ENCODE measurements at places on chromosomes 5 and 9.

DNA sequence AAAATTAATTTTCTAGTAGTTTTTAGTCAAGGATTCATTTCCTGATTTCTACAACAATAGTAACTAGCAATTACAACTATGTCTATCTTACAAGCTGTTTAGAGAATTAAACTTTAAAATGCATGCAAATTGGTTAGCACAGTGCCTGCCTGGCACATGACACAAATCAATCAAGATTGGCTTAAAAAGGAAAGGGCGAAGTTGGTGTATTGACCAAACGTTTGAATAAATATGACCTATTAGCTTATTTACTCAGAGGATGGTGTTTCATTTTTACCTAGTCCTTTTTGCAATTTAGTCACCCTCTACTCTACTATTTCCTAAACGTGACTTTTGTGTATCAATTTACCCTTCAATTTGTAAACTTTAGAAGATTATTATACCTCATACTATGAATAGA lies 83.5 kb downstream of the GDA start:
- no peak for DNase-seq

DNA sequence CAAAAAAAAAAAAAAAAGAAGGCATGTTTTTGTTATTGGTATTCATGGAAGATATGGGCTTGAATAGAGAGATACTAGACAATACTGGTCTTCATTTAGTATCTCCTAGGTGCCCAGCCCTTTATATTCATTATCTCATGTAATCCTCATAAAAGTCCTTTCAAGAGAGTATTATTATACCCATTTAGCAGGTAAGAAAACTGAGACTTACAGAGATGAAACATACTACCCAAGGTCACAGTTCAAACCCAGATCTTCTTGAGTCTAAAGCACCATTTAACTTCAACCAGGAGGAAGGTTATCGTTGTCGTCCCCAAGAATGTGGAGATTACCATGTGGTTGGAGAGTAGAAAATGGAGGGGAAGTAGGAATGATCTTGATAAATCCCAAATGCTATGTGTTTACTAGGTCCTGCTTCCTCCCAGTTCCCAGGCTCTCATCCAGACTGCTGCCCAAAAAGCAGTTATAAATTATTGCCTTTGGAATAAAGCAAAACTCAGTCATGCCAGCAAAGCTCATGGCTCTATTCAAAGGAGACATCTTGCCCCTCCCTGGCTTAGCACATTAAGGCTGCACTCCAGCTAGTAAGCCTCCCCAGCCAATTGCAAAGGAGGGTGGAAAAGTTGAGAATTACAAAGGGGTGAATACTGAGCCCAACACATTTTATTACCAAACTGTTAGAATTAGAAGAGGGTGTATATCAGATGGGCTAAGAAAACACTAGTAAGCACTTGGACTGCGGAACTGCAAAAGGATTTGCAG lies 163.9 kb downstream of the PIK3R1 start:
- DNase-seq: no peak

DNA sequence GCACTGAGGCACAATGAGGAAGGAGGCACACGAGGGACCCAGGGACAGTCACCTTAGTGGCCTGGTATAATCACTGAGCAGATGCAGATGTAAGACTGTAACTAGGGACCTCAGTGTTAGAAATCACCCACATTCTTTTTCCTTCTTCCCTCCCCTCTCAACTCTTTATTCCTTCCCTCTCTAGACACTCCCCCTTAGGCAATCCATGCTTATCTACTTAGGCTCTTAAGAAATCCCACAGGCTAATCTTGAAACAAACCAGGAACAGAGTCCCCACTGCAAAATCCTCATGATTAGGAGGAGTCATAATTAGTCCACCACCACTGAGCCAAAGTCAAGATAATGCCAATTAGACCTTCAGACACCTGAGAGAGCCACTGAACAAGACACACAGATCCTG lies 84.7 kb downstream of the ELAVL2 start:
- no peak for DNase-seq

- DNase-seq: no peak
Observed at GRCh38 chr5:95989283-95990048, 27.8 kb upstream of the ELL2 start.

DNA sequence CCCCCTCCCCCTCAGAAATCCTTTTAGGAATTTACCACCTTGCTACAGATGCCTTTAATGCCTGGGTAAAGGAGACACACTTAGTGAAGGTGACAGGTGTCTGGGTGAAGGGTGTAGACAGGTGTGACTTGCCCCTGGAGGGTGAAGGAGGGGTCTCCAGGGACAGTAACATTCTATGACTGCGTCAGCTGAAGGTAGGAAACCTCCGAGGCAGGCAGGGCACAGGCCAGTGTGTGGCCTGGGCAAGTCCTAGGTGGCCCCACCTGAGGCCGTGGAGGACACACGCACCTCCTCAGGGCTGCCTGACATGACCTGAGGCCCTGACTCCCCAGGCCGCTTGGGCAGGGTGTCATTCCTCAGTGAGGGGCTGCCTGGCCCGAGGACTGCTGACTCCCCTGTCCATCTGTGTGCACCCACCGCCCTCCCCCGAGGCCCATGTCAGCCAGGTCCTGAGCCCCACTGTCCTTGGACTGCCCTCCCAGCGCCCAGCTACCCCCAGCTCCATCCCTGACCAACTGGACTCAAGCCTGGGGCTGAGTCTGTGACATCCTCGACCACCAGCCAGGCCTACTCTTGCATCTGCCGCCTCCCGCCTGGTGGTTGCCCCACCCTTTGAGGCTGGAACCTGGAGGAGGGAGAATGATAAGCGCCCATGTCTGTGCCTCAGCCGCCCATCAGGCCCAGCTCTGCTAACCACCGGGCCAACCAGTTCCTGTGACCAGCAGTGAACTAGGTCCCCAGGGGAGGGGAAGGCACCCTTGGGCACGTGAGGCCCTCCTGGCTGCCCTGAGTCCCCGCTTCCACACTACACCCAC lies 18.4 kb downstream of the CARD19 start:
- peak; percentile 77 for DNase-seq

DNA sequence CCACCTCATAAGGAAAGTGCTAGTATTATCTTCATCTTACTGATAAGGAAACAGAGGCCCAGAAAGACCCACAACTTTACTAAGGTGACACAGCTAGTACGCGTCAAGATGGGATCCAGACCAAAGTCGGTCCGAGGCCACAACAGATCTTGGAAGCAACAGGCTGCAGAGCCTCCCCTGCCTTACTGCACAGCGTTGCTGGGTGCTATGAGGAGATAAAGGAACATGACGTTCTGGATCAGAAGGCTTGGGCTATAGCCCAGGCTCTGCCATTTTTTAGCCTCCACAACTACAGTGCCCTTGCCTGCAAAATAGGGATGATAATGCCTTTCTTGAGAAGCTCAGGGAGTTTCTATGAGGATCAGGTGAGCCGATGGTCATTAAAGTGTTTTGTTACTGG lies 144.1 kb downstream of the NMUR2 start:
- DNase-seq: no peak

- no peak for DNase-seq
Observed at GRCh38 chr9:21141427-21141882, at the start of gene IFNW1. TSS of gene IFNW1 (minus strand) at chr9:21141832. CDS start at chr9:21141570, 262 bp downstream.

DNA sequence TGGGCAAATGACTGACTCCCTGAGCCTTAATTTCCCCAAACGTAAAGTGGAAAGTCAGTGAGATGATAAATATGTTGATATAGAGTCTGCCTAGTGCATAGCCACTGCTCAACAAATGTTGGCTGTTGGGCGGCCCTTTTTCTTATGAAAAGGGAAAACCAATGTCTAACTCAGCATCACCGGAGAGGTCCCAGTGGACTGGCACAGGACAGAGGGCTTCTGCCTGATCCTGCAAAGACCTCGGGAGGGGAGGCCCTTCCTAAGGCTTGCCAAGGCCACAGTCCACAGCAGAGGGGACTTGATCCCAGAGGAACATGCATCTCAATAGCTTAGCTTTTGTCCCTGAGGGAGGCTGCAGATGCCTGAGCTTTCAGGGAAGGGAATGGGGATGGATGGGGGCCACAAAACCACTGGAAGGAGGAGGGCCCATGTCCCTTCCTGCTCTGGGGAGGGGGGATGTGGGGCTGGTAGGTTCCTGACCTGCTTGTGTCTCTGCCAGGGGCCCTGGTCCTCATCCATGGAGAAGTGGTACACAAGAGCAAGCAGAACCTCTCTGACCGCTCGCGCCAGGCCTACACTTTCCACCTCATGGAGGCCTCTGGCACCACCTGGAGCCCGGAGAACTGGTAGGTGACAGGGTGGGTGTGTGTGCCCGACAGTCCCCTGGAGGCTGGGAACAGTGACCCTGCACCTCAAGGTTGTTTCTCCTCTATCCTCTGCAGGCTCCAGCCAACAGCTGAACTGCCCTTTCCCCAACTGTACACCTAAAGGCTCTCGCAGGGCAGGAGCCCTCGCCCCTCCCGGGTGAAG lies 6.3 kb downstream of the DOLK start:
- DNase-seq: no peak

- no peak for DNase-seq
Observed at GRCh38 chr5:162886717-162887116, 550.7 kb upstream of the CCNG1 start.

- no peak for DNase-seq
Observed at GRCh38 chr9:80146466-80146865, 574.7 kb downstream of the TLE4 start.

GRCh38 chr5:164364237-164365208 lies 859.1 kb downstream of the MAT2B start:
- DNase-seq: no peak

GRCh38 chr9:86326536-86326935 lies 27.7 kb downstream of the TUT7 start:
- DNase-seq: no peak

GRCh38 chr5:147737921-147738320 lies 44.6 kb downstream of the JAKMIP2 start:
- DNase-seq: no peak

- DNase-seq: no peak
Observed at GRCh38 chr9:85960688-85961093, 19.7 kb downstream of the NAA35 start.

- DNase-seq: no peak
Observed at GRCh38 chr9:102550886-102551285, 444.2 kb upstream of the CYLC2 start.

GRCh38 chr9:86217076-86217755 lies 42.2 kb downstream of the C9orf153 start:
- DNase-seq: no peak

- DNase-seq: peak; percentile 81
Observed at GRCh38 chr5:175606409-175606808, 51.5 kb upstream of the HRH2 start.

- no peak for DNase-seq
Observed at GRCh38 chr5:29079771-29080170, 2041.4 kb upstream of the CDH9 start.

DNA sequence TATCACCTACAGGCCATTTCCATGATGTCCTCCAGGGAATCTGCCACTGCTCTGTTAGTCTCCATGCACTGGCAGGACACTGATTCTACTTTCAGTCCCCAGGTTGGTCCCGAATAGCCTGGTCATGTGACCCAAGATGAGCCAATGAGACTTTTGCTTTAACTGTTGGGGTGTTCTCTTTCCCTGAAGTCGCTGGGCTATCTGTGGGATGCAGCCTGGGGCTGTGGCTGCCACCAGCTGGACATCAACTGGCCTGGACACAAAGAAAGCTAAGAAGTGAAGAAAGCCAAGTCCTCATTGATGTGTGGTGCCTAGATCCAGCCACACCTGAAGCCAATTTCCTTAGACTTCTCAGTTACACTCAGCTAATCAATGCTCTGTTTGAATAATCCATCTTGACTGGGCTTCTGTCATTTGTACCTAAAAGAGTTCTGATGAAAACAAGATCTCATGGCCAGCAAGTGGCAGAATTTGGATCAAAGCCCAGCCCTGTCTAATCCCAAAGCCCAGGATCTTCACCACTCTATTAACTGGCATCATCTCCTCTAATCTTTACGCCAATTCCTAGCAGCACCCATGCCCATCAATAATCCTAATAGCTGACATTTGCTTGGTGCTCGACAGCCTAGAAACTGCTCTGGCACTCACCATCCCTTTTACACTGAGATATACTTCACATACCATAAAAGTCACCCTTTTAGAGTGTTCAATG lies 37.0 kb downstream of the SH3PXD2B start:
- no peak for DNase-seq

- DNase-seq: no peak
Observed at GRCh38 chr5:6215891-6216290, 162.5 kb downstream of the MED10 start.

GRCh38 chr5:50646591-50646990 lies 19.8 kb upstream of the PARP8 start:
- no peak for DNase-seq

DNA sequence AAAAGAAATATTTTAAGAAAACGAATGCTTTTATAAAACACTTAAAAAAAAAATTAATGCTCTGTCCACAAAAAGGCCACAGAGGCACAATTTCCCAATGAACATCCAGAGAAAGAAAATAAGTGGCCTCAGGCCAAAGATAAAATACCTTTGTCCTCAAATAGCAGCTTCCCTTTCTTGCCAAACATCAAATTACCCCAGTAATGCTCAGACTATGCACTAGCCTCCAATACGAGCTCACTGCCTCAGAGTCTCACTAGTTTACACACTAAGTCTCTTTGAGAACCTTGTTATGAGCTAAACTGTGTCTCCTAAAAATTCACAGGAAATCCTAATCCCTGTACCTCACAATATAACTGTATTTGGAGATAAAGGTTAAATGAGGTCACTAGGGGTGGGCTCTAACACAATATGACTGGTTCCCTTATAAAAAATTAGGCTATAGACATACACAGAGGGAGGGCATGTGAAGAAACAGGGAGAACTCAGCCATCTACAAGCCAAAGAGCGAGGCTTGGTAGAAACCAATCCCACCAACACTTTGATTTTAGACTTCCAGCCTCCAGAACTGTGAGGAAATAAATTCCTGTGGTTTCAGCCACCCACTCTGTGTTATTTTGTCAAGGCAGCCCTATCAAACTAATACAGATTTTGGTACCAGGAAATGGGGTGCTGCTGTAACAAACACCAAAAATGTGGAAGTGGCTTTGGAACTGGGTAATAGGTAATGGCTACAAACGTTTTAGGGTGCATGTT lies 4.4 kb downstream of the MPDZ start:
- DNase-seq: no peak

GRCh38 chr5:122312591-122313406 lies 762 bp downstream of the SNCAIP start:
- DNase-seq: peak; percentile 72

GRCh38 chr5:83099001-83099400 lies 21.7 kb downstream of the XRCC4 start:
- no peak for DNase-seq

- DNase-seq: no peak
Observed at GRCh38 chr5:157449011-157449723, 10.8 kb upstream of the NIPAL4 start.

GRCh38 chr9:71669284-71669995 lies 98.9 kb downstream of the CEMIP2 start:
- no peak for DNase-seq

DNA sequence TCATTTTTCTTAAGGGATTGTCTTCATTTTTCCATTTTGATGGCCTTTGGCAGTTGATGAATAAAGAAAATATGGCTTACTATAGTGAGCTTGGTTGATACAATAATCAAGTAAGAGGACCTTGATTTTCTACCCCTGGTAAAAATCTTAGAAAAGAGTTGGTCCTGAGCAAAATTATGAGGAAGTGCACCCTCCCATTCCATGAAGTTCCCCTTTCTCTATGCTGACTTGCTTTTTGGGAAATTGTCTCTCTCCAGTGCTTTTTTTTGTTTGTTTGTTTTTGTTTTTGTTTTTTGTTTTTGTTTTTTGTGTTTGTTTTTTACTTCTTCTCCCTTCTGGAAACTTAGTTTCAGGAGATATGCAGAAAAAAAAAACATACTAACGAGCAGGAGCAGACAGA lies 449.2 kb upstream of the ACTBL2 start:
- no peak for DNase-seq

Data from RPMI8226 (cell line).